ENCODE measurements at places on chromosomes 2 and 18. TPM values are rescaled to one million over a fixed set of nuclear protein-coding genes. Genes with fewer than 3 reads are reported as not detected.

Gene MYCN
- 50.8 TPM for polyA plus RNA-seq

Gene EFHD1
- polyA plus RNA-seq: 6.4 TPM

Gene DSG3
- polyA plus RNA-seq: 0.05 TPM

Gene CRYGD
- polyA plus RNA-seq: 23.9 TPM

Gene CAVIN2
- not detected for polyA plus RNA-seq

Gene DPP10
- 2.8 TPM for polyA plus RNA-seq

Gene SRD5A2
- not detected for polyA plus RNA-seq

Gene TP53I3
- 27.8 TPM for polyA plus RNA-seq

Gene FIGN
- polyA plus RNA-seq: 23.6 TPM

Gene FAM237A
- polyA plus RNA-seq: not detected

Gene REG3A
- not detected for polyA plus RNA-seq

Gene FECH
- 5.8 TPM for polyA plus RNA-seq

Gene LIMS3
- polyA plus RNA-seq: 0.87 TPM

Gene RAB6C
- not detected for polyA plus RNA-seq

Gene PLCD4
- 1.7 TPM for polyA plus RNA-seq

Gene CDH2
- polyA plus RNA-seq: 15.2 TPM

Gene STEAP3
- 7.5 TPM for polyA plus RNA-seq

Gene SULT1C4
- 0.56 TPM for polyA plus RNA-seq

Gene ATP6V1B1
- not detected for polyA plus RNA-seq

Gene SP5
- 0.32 TPM for polyA plus RNA-seq

Gene LRRTM1
- 0.47 TPM for polyA plus RNA-seq

Gene CCDC150
- polyA plus RNA-seq: 44.2 TPM

Gene SOWAHC
- 7.0 TPM for polyA plus RNA-seq

Gene ACKR3
- polyA plus RNA-seq: 0.57 TPM

Gene CROCC2
- polyA plus RNA-seq: not detected

Gene STARD7
- polyA plus RNA-seq: 72.2 TPM

Gene TUBB8B
- polyA plus RNA-seq: 0.74 TPM

Gene NR4A2
- polyA plus RNA-seq: 0.71 TPM

Gene NT5C1B
- not detected for polyA plus RNA-seq

Gene MTIF2
- 32.5 TPM for polyA plus RNA-seq

Gene SLC9A4
- polyA plus RNA-seq: not detected

Gene CHMP1B
- polyA plus RNA-seq: 41.8 TPM

Gene DSG4
- polyA plus RNA-seq: not detected

Gene PSMA8
- not detected for polyA plus RNA-seq

Gene MFSD6
- 2.3 TPM for polyA plus RNA-seq

Gene LYPD1
- polyA plus RNA-seq: 1.7 TPM

Data from GM23338 (cell line).